ENCODE measurements at places on chromosomes 11 and 22.

DNA sequence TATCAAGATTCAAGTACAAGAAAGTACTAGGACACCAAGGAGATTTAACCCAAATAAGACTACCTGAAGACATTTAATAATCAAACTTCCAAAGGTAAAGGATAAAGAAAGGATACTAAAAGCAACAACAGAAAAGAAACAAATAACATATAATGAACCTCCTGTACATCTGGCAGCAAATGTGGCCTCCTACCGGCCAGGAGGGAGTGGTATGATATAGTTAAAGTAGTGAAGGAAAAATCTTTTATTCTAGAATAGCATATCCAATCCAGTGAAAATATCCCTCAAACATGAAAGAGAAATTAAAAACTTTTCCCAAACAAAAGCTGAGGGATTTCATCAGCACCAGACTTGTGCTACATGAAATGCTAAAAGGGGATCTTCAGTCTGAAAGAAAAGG is 104.7 kb upstream of the GUCY1A2 start:
- no peak for DNase-seq

GRCh38 chr11:17687946-17688670 is 31.3 kb upstream of the MYOD1 start:
- DNase-seq, result no peak

- no peak for DNase-seq
These were observed 4.8 kb downstream of the PMM1 start for GRCh38 chr22:41584881-41585280.

DNA sequence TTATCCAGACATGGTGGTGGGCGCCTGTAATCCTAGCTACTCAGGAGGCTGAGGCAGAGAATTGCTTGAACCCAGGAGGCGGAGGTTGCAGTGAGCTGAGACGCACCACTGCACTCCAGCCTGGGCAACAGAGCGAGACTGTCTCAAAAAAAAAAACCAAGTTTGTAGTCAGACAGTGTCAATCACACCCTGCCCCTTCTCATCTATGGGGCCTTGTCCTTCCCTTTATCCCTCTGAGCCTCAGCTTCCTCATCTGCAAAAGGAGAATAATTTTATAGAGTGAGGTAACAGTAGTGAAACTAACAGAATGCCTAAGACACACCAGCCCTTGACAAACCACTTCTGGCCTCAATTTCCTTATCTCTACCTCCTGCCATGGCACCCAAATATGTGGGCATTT is 10.7 kb downstream of the BCL9L start:
- no peak for DNase-seq

GRCh38 chr22:35033635-35034296 is 32.2 kb upstream of the ISX start:
- no peak for DNase-seq

DNA sequence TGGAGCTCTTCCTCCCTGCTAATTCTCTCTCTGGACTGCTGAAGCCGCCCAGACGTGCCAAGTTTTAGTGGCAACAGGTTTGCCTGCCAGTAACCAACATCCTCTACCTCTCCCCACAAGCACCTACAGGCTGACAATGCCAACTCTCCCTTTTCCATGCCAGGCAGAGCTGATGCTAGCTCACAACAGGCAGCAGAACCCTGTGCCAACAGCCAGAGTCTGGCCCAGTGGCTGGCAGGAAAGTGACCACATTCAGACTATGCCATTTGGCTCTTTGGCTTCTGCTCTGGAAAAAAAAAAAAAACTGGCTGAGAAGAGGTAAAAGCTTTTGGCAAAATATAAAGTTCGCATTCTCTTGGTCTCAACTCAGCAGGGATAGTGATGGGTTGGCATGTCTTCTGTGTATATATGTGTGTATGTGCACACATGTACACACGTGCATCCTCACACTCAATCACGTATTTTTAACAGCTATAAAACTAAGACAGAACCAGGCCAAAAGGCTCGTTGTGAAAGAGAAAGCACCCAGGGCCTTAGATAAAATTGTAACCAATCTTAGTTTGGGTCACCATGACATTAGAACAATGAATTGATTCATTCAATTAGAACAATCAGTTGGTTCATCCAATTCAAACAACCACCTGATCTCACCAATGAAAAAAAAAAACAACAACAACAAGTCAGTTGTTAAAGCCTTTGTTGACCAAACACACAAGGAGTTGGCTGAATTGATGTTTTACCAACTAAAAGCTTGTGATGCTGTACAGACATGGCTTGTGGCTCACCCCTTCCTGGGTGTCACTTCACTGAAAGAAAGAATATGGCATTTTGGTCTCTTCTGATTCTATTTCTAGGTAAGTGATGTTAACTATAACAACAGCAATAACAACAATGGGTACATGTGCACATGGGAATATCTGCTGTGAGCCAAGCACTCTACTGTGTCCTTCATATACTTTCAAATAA is 48.6 kb downstream of the TRIM29 start:
- DNase-seq, result no peak

DNA sequence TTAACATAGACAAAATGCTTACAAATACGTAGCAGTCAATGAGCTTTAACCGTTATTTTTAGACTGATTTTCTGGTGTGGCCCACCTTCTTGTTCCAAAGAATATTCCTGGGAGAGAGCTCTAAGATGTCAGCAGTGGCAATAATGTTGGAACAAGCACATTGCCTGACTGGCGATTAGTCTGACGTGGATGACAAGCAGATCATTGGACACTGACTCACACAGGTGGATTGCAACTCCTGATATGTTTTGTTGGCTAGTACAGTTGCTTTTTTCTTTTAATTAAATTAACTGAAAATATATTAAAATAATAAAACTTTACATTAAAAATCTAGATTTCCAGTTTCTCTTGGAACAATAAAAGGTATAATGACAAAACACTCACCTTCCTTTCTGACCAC is 78.0 kb downstream of the TENM4 start:
- DNase-seq, result no peak

GRCh38 chr11:64654439-64654838 is 63.4 kb downstream of the SLC22A12 start:
- no peak for DNase-seq

- no peak for DNase-seq
These were observed 10.0 kb upstream of the PKNOX2 start for GRCh38 chr11:125154378-125155099.

- DNase-seq, result no peak
These were observed 83.2 kb upstream of the TNRC6B start for GRCh38 chr22:40094485-40094884.

GRCh38 chr11:126438691-126439090 is 83.2 kb downstream of the ST3GAL4 start:
- no peak for DNase-seq

DNA sequence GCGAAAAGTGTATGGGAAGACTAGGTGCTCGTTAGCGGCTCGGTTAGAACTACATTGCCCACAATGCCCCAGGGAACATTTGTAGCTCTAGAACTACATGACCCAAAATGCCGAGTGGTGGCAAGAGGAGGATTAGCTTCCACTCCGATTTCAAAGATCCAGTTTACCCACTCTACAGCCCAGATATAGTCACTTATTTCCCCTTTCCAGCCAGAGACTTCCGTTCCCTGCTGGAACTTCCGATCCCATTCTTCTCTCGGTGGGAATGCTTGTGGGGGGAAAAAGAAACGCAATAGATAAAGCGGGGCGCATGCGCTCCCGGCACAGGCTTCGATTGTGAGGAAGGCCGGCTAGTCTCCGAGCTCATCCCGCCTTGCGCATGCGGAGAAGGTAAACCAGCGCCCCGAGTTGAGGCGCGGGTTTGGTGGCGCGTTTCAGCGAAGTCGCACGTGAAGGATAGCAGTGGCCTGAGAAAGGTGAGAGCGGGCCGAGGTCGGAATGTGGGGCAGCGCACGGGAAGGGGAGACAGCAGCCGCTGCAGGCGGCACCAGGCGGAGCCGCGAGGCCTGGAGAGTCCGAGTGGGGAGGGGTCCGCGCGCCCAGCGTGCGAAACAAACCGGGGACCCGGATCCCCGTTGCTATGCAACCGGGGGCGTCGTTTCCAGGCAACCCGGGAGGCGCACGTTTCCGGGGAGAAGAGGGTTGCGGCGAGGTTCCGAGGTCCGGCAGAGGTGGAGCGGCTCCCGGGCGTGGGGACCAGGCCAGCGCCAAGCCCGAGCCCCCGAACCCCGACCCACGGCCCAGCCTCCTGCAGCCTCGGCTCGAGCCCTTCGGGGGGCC is at the start of gene TMEM109:
Gene TMEM109 (plus strand): TSS at position 366 of the 840 bp plus-strand sequence. CDS start 5,536 bp downstream, outside the sequence.
- DNase-seq, result peak; percentile 90

DNA sequence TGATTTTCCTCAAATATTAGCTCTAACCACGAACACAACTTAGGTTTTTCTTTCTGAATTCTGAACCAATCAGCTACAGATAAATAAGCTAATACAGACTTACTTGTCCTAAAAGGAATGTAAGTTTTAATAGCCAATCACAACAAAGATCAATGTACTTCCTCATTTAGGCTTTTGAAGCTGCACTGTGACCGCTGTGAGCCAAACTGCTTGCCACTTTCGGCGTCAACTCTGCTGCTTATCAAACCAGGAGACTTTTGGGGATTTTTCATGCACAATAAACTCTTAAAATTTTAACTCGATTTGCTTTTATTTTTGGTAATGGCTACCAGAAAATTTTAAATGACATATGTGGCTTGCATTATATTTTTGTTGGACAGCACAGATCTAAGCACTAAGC is 92.5 kb downstream of the TMPRSS5 start:
- no peak for DNase-seq

DNA sequence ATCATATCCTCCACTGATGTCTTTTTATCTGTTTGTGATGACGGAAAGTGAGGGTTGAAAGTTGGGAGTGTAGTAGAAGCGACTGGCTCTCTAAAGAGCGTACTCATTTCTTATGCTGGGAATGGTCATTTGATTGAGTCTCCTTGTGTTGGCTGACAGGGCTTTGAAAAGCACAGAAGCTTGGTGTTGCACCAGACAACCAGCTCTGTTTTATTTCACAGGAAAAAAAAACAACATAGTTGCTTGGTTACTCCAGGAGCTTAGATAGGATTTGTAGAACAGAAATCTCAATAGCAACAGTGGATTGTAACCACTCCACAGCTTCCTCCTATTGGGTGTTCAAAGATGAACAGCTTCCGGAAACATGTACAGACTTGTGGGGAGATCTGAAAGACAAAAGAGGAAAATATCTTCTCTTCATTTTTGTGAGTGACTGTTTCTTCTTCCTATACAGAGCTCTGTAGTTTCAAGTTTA is 2.7 kb downstream of the RBM14 start:
- DNase-seq, result no peak

DNA sequence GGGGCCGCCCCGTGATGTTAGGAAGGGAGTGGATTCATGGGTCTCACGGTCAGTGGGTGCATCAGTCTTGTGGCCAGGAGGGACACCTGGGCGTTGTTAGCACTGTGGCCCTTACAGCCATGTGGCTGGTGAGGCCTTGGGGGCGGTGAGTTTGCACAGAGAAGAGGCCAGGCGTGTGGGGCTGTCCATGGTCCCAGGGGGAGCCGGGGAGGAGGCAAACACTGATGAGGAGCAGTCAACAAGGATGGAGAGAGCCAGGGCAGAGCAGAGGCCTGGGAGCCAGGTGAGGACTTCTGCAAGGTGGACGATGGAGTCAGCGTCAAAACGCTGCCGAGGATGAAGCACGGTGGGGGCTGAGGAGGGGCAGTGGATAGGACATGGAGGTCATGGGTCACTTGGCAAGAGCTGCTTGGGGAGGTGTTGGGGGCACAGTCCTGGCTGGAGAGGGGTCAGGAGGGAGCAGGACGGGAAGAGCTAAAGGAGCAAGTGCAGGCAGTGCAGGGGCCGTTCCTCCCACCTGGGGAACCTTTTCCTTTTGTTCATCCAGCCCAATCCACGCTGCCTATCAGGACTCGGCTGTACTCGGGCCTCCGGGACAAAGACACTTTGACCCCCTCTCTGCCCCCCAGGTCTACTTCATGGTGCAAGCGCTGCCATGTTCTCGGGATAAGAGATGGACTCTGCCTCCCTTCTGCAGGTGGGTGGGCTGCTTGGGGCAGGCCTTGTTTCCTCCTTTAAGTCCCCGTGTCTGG is 801.1 kb downstream of the TBC1D22A start:
- no peak for DNase-seq

- DNase-seq, result no peak
These were observed 44.3 kb downstream of the PITPNB start for GRCh38 chr22:27874764-27875163.

DNA sequence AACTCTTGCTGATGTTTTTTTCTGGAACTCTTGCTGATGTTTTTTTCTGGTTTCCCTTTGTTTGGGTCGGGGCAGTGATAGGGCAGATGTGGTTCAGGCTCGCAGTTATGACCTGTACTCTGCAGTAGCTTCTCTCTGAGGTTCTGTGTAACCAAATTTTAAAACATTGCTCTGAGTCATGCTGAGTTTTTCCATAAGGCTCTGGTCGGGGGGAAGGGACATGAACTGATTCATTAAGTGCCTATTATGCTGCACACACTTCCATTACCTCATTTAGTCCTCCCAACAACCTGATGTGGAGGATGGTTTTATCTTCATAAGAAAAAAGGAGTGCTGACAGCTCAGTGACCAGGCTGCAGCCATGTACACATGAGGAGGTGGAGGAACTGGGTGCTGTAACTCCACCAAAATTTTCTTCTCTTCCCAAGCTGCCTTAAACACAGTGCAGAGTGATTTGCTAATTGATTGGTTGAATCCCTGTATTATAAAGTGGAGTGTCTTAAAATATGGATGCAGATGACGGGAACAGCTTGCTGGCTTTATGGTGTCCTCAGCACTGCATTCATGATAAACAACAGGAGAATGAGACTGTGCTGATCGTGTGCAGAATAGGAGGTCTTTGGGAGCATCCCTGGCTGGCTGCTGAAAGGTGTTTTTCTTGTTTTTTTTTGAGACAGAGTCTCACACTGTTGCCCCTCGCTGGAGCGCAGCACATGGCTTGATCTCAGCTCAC is 19.1 kb downstream of the TNRC6B start:
- DNase-seq, result peak; percentile 55

DNA sequence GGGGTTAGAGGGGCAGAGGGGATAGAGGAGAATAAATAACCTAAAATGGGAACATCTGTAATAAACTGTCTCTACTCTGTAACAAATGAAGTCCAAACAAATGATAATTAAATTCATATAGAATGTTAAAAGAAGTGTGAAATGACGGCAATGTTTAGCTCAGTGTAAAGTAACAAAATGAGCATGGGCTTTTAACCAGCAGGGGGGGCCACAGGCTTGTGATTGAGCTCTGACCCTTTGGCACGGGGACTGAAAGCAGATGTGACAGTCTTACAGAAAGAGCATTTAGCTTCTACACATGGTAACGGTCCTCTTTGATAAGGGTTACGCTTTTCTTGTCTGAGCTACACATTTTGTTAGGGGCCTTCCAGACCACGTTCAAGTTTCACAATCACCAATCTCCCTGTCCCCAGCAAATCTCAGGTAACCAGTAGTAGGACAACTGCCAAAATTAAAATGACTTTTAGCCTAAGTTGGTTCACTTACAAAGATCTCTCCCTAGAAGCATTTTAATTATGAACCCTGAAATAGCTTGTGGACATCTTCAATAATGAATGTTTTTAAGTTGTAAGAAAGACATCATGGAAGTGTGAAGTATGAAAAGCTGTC is 262.5 kb downstream of the DCDC1 start:
- DNase-seq, result peak; percentile 5

- no peak for DNase-seq
These were observed 1.7 kb downstream of the UVRAG start for GRCh38 chr11:75816561-75817239.

DNA sequence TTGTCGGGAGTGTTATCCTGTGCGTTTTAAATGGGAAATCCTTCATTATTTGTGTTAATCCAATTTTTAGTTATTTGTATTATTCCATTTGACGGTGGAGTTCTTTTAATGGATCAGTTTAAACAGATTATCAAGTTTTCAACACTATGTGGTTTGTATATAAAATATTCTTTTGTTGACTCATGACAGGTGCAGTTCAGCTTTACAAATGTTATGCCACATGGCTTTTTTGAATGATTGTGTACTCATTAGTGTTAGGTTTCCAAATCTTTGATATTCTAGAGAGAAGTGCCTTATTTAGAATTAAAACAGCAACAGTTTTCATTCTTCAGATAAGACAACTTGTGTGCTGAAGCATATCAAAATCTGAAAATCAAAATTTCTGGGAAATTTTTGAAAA is 2.4 kb downstream of the JAM3 start:
- no peak for DNase-seq

Data from H54 (cell line).